ENCODE measurements at places on chromosomes 3 and 15.

DNA sequence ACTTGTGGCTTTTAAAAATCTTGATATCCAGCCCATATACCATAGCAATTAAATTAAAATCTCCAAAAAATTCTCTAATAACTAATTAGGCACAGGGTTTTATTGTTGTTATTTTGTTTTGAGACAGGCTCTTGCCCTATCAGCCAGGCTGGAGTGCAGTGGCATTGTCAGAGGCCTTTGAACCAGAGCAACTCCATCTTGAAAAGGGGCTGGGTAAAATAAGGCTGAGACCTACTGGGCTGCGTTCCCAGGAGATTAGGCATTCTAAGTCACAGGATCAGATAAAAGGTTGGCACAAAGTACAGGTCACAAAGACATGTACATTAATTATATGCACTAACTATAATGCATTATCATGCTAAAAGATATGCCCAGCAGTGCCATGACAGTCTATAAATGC, 31.2 kb upstream of the ACP3 start:
- no peak for DNase-seq

DNA sequence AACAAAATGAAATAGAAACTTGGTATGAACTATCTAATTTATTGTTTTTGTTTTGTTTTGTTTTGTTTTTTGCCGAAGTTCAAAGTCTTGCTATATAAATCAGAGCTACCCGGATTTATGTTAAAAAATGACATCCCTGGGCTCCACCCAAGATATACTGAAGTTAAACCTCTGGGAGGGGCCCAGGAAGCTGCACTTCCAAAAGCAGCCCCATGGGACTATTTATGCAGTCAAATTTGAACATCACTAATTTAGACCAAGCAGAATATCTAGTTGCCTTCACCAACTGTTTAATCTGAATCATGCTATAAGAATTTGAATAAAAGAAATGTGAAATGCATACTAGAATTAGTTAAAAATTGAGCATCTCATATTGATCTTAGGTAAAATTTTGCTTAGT, 32.2 kb downstream of the PEX5L start:
- no peak for DNase-seq

DNA sequence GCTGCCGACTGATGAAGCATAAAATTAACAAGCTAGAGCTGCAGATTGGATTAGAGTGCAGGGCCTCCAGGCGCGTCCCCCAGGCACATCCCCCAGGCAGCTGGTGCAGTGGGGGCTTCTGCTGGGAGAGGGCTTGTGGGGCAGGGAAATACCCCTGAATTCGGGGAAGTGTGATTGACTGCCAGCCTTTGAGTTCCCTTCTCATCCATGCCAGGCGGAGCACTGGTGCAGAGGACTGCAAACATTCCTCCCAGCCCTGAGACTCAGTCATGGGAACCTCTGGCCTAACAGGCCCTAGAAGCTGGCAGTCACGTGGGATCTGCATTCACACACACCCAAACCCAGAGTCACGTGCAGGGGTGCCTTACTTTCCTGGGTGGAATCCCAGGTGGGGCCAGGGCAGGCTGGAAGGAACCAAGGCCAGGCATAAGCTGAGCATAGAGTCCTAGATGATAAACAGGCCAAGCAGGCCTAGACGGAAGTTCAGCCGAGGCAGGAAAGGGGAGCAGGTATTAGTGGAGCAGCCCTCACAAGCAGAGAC, 46.2 kb upstream of the SEC22A start:
- DNase-seq, result no peak

GRCh38 chr3:158420654-158421396, 150.2 kb upstream of the MLF1 start:
- DNase-seq, result no peak

DNA sequence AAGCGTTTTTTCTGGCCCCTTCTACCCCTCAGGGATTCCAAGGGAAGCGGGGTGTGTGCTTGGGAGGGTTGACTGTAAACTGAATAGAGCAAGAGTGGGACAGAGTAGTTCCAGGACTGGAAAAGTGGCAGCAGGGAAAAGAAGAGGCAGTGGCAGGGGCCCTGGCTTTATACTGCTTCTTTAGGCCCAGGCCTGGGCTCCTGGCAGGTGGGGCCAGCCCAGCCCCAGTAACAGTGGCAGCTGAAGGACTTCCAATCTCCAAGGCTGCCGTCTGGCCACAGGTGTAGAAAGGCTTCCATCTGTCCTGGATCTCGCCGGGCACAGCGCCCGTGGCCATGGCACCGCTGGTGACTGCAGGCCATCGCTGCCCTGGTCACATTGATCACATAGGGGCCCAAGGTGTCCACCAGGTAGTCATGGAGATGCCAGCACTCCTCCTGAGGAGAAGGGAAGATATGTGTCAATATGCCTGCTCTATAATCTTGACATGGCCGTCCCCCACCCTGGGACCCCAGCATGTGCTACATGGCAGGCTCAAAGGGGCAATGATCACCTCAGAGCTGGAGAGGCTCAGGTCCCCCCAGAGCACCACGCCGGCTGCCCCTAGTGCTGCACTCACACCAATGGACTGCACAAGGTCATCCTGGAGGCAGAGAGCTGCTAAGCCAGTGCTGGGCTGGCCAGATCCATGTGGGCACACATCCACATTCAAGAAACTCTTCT, 1.0 kb upstream of the IFRD2 start:
- no peak for DNase-seq

- no peak for DNase-seq
Observed at GRCh38 chr3:138686771-138687221, 78.2 kb downstream of the FAIM start.

All from stimulated activated CD4-positive, alpha-beta T cell treated with anti-CD3 and anti-CD28 coated beads, TNF-alpha, amount 100 ng/mL, for 4 hours (primary cell).